ENCODE measurements at places on chromosomes 7 and 10.

GRCh38 chr10:130394832-130395231 lies 258.6 kb downstream of the GLRX3 start:
- DNase-seq, result no peak

DNA sequence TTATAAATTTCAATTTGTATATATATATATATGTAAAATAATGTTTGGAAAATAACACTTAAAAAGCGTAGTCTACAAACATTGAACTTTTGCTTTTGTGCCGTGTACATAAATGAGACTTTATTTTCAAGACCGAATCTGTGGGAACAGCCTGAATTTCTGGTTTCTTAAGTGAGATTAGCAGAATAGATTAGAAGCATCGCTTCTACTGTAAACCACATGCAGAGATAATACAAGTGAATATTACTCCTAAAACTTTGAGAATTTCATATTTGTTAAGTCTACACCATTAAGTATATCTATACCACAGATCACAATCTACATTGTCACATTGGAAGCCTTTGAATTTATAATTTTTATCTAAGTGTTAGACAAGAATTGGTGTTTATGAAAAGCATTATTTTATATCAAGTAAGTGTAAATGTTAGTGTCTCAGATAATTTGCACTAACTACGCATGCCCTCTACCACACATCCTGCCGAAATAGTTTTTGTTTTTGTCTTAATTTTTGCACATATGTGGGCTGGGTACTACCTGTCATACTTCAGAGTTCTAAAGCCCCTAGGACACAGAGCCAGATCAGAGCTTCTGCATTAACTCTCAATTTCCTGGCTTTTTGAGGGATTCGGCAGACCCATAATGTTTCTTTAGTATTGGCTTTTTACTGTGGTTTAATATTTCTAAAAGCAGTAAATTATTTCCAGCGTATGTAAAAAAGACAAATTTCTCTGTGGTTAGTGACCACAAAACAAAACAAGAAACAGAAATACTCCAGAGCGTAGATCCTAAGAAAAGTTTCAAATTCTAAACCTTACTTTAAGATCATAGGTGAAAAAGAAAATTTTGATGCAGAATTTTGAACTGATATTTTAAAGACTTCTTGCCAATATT lies 20.0 kb downstream of the TWIST1 start:
- DNase-seq, result no peak

GRCh38 chr7:35820858-35821257 lies 20.0 kb downstream of the SEPTIN7 start:
- no peak for DNase-seq

GRCh38 chr7:141012044-141012685 lies 2.6 kb downstream of the MRPS33 start:
- peak; percentile 73 for DNase-seq

GRCh38 chr10:18616337-18616736 lies 35.0 kb downstream of the NSUN6 start:
- no peak for DNase-seq

GRCh38 chr7:106766551-106766950 lies 98.5 kb upstream of the PIK3CG start:
- no peak for DNase-seq

- DNase-seq, result no peak
Observed at GRCh38 chr10:30170814-30171213, 111.4 kb upstream of the JCAD start.

DNA sequence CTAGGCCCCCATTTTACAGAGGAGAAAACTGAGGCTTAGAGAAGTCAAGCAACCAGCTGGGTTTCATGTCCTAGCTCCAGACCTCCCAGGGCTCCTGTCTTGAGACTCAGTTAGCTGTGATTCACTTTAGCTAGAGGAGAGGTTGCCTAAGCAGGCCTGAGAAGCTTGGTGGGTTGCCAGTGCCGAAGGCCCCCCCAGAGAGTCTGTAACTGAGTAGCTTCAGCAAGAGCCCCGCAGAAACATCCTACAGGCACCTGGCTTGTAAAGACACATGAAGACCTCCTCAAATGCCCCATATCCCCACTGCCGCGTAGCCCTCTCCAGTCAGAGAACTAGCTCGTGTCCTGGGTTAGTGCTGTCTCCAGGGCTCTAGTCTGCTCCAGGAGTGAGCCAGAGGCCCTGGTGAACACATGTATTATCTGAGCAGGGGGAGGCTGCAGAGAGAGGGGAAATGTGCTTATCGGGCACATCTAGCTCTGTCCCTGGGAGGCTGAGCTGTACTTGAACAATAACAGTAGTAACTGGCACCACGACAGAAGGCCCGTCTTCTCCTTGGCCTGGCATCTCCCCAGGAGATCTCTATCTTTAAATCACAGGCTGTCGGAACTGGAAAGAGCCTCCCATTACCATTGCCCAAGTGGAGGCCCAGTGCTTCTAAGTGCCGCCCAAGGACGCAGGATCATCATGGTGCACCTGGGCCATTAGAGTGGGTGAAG lies 28.9 kb downstream of the UNC5B start:
- DNase-seq, result no peak

GRCh38 chr10:36221101-36221500 lies 579.0 kb upstream of the FZD8 start:
- DNase-seq, result no peak

- no peak for DNase-seq
Observed at GRCh38 chr7:1647961-1648672, 22.0 kb upstream of the ELFN1 start.

DNA sequence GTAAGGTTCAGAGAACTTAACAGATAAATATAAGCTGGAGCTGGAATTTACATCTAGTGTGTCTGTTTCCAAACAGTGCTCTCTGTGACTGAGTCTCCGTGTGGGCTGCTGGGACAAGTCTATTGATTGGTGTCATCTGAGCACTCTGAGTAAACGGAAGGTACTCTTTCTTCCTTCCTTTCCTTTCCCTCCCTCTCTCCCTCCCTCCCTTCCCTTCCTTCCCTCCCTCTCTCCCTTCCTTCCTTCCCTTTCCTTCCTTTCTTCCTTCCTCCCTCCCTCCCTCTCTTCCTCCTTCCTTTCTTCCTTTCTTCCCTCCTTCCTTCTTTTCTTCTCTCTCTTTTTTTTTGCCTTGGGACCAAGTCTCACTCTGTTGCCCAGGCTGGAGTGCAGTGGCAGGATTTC lies 61.8 kb downstream of the ANKRD61 start:
- no peak for DNase-seq

DNA sequence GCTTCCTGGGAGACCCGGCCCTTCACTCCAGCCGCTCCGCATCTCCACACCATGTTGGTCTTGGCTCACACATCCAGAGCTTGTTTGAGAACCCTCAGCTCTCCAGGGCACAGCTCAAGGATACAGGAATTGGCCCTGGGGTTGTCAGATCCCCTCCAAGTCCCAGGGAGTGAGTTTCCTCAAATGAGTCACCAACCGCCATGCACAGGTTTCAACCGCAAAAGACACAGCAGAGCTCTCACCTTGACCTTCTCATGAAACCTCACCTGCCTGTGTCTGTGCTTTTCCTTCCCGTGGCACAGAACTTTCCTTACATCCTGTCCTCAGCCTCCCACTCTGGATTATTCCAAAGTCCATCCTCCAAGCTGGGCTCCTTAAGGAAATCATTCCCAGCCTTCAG lies 20.6 kb downstream of the AZGP1 start:
- DNase-seq, result no peak

GRCh38 chr7:50331564-50332208 lies 27.2 kb downstream of the IKZF1 start:
- DNase-seq, result no peak

GRCh38 chr10:18719811-18720210 lies 60.6 kb downstream of the ARL5B start:
- DNase-seq, result no peak

DNA sequence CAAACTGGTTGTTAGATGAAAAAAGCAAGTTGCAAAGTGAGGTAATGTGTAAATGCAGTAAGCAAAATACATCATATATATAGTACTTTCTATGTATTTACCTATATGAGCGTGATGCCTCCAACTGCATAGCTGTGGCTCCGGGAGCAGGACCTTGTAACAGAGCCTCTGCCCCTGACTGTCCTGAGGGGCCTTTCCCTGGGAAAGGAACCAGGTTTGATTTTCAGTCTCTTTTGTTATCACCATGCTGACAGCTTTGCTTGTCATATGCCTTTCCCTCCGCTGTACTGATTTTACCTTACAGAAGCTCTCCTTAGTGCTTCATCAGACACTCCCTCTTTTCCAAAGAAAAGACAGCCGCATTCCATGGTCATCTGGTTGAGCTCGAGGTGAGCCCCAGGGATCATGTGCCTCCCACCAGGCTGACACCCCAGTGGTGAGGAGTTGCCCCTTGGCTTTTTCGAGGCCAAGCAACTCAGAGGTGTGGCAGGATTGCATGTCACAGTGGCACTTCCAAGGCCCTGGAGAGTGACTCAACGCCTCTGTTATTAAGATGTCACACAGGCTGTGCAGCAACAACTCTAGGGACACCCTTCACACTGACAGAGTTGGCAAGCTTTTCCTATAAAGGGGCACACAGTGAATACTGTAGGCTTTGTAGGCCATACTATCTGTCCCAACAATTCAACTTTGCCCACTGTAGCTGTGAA lies 78.9 kb downstream of the ALOX5 start:
- no peak for DNase-seq

DNA sequence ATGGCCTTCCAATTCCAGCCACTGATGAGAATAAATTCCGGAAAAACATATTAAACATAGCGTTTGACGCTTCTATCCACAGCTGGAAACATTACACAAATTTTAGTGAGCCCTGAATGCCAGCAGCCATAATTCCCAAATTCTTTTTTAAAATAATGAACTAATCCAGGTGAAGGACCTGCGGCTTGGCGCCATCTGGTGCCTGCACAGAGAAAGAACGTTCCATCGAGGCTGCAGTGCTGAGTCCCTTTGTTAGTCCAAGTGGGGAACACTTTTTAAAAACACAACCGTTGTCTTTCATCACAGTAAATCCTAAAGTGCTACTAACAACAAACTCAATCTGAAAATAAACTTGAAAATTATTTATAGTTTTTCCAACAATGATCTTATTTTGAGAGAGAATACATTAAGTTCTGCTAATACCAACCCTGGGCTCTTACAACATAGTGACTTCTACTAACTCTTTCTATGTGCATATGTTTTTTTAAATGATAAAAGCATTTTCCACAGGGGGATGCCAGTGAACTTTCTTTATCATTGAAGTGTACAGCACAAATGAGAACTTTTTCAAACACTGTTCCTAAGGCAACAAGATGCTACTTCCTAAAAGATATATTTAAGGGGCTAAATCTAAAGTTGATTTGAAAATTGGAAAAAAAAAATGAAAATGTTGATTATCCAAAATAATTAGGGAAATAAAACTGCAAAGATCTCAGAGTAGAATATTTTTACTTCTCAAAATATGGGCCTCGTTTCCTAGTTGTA lies 166.9 kb upstream of the RNF32 start:
- DNase-seq, result peak; percentile 67

GRCh38 chr7:101559586-101559985 lies 69.5 kb downstream of the MYL10 start:
- no peak for DNase-seq

- no peak for DNase-seq
Observed at GRCh38 chr10:104935656-104936055, 294.6 kb downstream of the SORCS3 start.

- no peak for DNase-seq
Observed at GRCh38 chr7:100789055-100789454, 38.3 kb downstream of the EPHB4 start.

DNA sequence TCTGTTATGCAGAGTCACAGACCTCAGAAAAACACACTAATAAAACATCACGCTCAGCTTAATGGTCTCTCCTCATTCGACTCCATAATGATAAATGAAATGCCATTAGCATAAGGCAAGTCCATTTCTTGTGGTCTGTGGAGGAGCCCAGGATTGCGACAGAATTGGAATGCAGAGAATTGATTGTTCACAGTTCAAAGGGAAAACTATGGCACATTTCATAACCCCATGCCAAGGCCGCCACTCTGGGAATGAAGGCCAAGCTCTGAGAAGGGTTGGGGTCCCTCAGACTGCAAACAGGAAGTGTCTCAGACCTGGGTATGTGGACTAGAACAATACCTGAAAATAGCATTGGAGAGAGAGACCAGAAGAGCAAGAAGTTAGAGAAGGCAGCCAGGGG lies 398.9 kb downstream of the ADRA2A start:
- no peak for DNase-seq

DNA sequence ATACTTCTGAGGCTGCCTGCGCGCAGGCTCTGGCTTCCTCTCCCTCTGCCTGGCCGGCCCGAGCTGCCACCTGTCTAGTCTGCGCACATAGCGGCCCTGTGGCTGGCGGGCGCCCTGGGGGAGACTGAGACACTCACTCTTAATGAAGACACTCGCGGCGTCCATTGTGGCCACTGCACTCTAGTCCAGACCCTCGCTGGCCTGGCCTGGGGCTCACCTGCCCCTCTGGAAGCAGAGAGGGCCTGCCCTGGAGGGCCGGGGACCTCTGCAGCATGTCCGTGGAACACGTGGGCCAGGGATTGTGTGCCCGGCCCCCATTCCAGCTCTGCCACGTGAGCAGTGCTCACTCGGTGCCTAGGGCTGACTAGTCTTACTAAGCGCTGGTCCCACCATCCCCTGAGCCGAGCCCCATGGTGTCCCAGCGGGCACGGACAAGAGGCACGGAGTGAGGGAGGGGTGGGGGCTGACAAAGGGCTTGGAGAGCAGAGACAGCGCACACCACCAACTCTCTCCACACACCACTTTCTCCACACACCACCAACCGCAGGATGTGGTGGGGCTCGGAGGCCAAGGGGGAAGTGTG lies 149.3 kb downstream of the ELFN1 start:
- DNase-seq, result no peak

DNA sequence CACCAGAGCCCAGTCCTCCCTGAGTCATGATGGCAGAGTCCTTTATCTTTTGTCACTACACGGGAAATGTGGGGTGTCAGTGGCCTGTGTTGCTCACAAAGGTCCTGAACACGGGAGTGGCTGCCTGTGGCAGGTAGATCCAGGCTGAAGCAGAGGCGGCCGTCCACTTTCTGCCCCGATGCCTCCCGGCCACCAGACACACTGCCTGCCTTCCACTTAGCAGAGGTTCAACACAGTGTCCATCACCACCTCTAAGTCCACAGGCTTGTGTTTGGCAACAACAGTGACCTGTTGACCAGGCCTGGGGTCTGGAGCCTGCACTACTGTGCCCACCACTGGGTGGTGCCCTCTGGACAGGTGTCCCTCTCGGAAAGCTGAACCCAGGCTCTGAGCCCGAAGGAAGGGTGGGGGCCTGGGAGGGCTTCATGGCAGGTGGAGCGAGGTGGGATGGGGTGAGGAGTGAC lies 49.9 kb upstream of the CAMK2B start:
- peak; percentile 53 for DNase-seq

GRCh38 chr7:115007751-115008150 lies 85.9 kb downstream of the MDFIC start:
- DNase-seq, result no peak

GRCh38 chr10:20281579-20281978 lies 465.3 kb downstream of the PLXDC2 start:
- no peak for DNase-seq

- no peak for DNase-seq
Observed at GRCh38 chr7:152677808-152678670, 2.1 kb upstream of the XRCC2 start.

DNA sequence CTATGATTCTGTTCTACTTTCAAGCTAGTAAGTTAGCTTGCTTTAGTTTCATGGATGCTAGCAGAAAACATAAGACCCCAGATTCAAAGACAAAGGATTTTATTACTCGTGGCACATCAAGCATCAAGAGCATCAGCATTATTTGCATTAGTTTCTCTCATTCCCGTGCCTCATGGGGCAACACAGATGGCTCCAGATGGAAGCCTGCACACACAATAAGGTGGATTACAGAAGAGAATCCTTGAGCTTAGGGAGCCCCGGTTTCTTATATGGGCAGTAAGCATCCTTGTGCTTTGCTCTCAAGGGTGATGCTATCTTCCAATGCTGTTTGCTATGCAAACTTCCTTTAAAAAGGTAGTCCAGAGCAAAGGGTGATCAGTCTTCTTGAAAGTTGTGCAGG lies 10.7 kb upstream of the CAPZA2 start:
- DNase-seq, result no peak
